ENCODE measurements at places on chromosomes 16 and 17.

DNA sequence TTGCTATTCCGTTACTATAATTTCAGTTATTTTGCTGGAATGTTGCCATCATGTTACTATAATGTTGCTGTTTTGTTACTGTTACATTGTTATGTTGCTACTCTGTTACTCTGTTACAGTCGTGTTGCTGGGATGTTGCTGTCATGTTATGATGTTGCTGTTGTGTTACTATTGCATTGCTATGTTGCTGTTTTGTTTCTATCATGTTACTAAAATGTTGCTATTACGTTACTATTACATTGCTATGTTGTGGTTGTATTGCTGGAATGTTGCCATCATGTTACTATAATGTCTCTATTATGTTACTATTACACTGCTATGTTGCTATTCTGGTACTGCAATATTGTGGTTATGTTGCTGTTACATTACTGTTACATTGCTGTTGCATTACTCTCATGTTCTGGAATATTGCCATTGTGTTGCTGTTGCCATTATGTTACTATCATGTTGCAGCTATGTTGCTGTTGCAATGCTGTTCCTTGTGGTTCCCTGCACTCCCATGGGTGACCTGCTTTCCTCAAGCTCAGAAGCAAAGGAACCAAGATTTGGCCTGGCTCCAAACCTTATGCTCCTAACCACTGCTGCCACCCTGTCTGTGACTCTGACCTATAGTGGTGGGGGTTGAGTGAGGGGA is 64.4 kb downstream of the ABCC6 start:
- DNase-seq: no peak

GRCh38 chr16:27127308-27127707 is 60.6 kb downstream of the C16orf82 start:
- no peak for DNase-seq

- DNase-seq: no peak
Measured at GRCh38 chr16:65097296-65097695, 24.6 kb downstream of the CDH11 start.

DNA sequence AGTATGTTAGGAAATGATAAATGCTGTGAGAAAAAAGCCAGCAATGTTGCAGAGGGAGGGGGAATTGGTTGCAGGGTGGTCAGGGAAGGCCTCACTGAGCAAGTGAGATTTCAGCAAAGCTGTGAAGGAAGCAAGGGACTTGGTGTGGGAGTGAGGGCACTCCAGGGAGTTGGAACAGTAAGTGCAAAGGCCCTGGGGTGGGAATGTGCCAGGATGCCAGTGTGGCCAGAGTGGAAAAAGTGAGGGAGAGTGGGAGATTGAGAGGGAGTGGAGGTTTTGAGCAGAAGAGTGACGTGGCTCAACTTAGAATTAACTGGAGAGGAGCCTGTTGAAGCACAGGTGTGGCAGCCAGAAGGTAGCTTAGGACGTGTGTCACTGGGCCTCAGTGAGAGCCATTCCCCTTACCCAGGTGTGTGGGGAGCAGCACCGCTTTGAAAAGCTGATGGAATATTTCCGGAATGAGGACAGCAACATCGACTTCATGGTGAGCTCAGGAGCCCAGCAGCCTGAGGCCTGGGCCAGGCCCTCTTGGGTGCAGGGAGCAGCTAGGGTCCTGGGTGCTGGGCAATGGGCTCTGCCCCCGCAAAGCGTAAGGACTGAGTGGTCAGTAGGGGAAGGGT is 16.6 kb downstream of the FMNL1 start:
- DNase-seq: no peak

DNA sequence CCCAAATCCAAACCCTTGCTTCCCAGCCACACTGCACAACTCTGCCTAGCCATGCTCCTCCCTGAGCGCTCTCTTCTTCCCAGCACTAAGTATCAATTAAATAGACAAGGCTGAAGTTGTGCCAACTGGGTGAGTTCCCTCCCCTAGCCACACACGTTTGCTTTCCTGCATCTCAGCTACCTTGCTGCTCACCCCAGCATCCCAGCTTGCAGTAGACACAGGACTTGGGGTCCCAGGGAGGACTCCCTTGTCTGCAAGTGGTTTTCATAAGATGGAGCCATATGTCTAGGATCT is 4.9 kb downstream of the CCDC182 start:
- no peak for DNase-seq

- no peak for DNase-seq
Measured at GRCh38 chr16:3859889-3860288, 20.6 kb downstream of the CREBBP start.

Measured in tibial nerve (tissue), 4 donors.